ENCODE measurements at places on chromosomes 2 and 18.

GRCh38 chr18:35465329-35465728 is 32.4 kb downstream of the INO80C start:
- no peak for DNase-seq

DNA sequence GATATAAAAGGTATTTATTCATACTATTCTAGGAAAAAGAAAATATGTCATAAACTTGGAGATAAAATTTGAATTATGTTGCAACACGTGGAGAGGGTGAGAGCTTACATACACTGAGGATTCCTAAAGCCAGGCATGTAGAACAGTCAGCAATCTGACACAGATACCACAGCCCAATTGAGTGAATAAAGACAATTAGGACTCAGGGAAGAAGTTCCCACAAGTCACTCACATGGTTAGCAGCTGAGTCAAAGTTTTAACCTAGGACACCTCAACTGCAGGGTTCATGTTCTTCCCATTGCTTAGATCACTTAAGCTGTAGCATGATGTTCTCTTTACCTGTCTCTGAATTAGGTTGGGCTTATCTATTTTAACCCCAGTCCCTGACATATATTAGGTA is 189.5 kb downstream of the CMPK2 start:
- no peak for DNase-seq

- no peak for DNase-seq
Measured at GRCh38 chr2:12059616-12060441, 313.4 kb downstream of the LPIN1 start.

- no peak for DNase-seq
Measured at GRCh38 chr18:62596145-62597005, 73.5 kb downstream of the ZCCHC2 start.
